Kidney (tissue), 22 donors: ENCODE measurements at places on chromosomes 1 and 21. TPM values are rescaled to one million over a fixed set of nuclear protein-coding genes. Genes with fewer than 3 reads are reported as not detected.

The FAM163A gene
- not detected for total RNA-seq

The PAPPA2 gene
- total RNA-seq: 93.5 TPM

The CR1 gene
- 12.2 TPM for total RNA-seq

- no peak overlapping the region for H3K4me3 ChIP-seq
- H3K36me3 ChIP-seq: no peaks in the 10 kb centered on the region
- no peaks in the 10 kb centered on the region for H3K27me3 ChIP-seq
- DNase-seq: no peak
- no peak overlapping the region for H3K27ac ChIP-seq
These were observed 64.8 kb upstream of the GNG4 start for GRCh38 chr1:235714205-235714897.
